ENCODE measurements at places on chromosomes 4 and X.

GRCh38 chr4:121016611-121017010 is 55.7 kb downstream of the NDNF start:
- DNase-seq, result no peak

GRCh38 chr4:138915756-138916155 is 99.8 kb upstream of the NOCT start:
- no peak for DNase-seq

DNA sequence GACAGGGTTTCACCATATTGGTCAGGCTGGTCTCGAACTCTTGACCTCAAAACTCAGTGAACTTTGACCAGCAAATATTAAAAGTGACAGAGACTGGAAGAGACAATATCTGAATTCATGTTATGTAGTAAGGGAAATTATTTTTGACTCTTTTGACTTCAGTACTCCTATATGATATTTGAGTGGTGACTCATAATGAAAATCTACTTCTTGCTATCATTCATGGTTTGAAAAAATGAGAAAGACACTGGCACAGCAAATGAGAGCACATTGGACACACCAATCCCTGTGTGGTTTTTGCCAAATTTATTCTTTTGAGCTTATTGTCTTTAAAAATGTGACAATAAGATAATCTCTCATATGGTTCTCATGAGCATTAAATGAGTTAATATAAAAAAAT is 109.4 kb downstream of the GPM6A start:
- no peak for DNase-seq

DNA sequence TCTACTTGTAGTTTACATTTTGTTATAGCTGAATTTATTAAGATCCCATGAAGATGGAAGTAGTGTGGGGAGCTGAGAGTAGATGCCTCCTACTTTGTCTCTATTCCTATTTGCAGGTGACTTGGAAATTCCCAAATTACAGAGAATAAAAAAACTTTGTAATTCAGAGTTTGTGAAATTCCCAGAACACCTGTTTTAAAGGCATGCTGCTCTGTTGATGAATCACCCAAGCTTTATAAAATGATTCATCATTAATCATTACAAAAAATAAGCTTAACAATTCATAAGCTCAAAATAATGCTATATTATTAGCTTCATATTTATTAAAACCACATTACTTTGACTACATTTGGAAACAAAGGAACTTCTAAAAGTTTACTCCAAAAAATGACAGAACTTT is 856.3 kb downstream of the RPA4 start:
- no peak for DNase-seq

- DNase-seq, result no peak
These were observed 605.2 kb upstream of the NR3C2 start for GRCh38 chr4:149047368-149047767.

DNA sequence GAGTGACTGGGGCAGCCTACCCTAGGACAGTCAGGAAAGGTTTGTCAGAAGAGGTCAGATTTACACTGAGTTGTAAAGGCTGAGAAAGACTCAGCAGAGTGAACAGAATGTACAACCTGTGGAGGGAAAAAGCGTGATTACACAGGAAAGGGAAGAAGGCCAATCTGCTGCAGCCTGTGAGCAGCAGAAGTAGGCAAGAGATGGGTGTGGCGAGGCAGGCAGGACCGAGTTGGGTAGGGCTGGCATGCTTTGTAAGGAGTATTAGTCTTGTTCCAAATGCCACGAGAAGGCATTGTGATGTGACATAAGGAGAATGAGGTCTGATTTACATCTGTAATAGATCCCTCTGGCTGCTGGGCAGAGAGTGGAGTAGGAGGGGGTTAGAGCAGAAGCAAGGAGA is 12.6 kb downstream of the SGMS2 start:
- no peak for DNase-seq

- DNase-seq, result peak; percentile 18
These were observed 29.5 kb downstream of the MSL3 start for GRCh38 chrX:11787564-11787963.

DNA sequence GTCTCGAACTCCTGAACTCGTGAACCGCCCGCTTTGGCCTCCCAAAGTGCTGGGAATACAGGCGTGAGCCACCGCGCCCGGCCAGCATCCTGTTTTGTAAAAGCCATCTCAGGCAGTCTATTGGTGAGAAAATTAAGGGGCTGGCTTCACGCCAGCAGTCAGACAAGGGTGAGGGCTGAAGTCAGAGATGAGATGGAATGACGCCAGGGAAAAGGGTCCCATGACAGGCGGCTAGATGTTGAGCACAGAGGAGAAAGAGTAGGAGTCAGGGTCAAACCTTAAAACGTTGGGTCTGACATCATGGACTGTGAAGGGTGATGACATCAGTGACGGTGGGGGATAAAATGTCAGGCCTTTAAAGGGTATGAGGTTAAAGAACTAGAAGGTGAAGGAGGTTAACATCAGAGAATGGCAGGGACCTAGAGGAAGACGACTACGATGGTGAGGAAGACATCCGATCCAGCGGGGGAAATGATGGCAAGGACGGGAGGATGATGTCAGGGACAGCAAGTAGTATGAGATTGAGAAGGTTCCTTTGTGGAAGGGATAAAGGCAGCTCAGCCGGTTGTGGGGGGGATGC is 504 bp upstream of the RBM3 start:
- no peak for DNase-seq

GRCh38 chrX:7378406-7378805 is 230.5 kb upstream of the PUDP start:
- no peak for DNase-seq

GRCh38 chr4:7196288-7196651 is 3.9 kb downstream of the SORCS2 start:
- DNase-seq, result no peak

- no peak for DNase-seq
These were observed 29.3 kb downstream of the DAPP1 start for GRCh38 chr4:99845708-99846469.

- DNase-seq, result no peak
These were observed at the start of gene LPAR4 for GRCh38 chrX:78747489-78747888. Gene LPAR4 (plus strand): TSS chrX:78747720. CDS start chrX:78754870, 7,150 bp downstream.

DNA sequence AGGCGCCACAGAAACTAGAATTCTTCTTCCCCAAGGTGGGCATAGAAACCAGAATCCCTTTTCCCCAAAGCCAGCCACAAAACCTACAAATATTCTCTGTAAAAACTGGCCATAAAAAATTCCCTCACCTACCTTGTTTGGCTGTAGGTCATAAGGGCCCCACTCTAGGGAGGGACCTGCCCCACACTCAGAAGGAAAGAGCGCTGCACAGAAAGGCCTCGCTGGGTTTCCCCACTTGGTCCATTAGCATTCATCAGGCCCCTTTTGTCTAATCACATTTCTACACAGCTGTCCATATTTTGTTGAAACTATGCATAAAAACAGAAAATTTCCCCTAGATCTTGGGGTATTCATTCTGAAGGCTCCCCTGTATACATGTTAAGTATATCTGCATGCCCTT is 54.1 kb downstream of the PHKA2 start:
- no peak for DNase-seq

DNA sequence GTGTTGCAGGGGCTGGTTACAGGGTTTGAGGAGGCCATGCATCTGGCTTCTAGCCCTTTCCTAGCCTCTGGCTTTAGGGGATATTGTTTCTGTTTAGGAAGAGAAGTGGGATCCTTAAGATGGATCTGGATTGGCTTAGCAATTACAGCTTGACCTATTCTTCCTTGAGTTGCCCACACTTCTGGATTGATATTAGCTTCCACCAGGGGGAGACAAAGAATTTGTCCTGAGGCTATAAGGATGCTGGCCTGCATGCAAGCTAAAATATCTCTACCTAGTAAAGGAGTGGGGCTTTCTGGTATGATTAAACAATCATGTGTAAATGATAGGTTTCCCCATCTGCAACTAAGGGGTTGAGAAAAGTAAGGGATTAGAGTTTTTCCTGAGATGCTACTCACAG is 117.2 kb downstream of the TEX13C start:
- DNase-seq, result no peak

DNA sequence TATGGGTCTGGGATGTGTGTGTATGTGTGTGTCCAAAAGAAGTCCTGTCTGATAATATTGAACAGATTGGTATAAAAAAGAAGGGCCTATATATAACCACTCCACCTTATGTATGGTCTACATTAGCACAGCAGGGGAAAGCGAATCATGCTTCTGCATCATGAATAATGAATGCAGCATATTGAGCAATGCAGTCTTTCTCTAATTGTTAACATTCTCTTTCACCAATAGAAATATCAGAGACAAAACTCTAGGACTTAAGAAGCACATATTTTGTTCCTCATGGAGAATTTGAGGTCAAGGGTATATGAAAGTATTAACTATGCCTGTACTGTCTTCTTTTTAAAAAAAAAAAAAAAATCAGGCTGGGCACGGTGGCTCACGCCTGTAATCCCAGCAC is 264.3 kb upstream of the NOCT start:
- peak; percentile 70 for DNase-seq

GRCh38 chr4:167021545-167022155 is 212.6 kb downstream of the SPOCK3 start:
- peak; percentile 35 for DNase-seq

DNA sequence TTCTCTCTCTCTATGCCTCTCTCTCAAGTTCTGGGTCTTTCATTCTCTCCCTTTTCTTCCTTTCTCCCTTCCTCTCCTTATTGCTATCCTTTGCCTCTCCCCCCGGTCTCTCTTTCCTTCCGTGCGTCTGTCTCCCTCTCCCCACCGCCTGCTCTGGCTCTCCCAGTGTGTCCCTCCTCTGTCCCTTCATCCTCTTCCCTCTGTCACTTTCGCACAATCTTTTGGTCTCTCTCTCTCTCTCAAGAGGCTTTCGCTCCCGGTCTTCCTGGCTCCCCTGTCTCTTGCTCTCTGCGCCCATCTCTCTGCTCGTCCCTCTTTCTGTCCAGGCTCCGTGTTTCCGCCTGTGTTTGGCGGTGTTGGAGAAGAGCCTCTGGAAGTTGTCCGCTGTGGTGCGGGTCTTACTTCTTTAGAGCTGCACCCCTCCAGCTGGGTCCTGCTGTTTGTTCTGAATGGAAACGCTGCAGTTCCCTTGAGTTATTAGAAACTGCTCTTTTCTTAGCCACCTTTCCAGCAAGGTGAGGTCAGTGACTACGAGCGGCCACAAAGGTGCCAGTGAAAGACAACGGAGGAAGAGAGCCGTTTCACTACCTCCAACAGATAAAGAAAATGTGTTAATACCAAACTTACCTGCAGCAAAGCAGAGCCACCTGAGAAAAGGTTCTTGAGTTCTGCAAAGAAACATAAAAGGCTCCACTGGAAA is 1.1 kb downstream of the BMPR1B start:
- no peak for DNase-seq

DNA sequence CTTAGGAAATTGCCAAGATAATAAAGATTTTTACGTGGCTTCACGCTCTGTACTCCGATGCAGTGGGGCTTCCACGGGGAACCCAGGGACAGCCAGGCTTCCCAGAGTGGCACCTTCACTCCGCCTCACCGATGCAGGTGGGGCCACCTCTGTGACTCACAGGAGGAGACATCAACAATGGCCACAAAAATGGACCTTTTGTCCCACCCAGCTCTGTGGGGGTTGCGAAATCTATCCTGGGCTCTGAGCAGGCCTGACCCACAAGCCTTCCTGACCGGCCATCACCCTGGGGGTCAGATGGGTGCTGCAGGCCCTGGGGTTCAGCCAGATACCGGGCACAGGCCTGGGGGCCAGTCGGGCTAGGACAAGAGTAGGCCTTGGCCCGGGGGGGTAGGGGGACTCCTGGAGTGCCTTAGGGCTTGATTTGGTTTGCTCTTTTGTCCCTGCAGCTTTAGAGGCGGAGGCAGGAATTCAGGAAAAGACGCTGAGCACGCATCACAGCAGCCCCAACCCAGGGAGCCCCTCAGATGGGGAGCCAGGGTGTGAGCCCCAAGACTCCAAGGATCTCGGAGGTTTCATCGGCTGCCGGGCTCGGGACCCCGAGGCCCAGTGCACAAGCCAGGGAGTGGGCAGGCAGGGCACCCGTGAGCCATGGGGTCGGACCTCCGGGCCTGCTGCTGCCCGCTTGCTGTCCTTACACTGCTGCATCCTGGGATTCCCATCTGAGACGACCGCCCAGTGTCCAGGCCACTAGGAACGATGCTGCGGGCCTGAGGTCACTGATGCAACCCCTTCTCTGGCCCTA is 136.5 kb upstream of the NKX1-1 start:
- no peak for DNase-seq

DNA sequence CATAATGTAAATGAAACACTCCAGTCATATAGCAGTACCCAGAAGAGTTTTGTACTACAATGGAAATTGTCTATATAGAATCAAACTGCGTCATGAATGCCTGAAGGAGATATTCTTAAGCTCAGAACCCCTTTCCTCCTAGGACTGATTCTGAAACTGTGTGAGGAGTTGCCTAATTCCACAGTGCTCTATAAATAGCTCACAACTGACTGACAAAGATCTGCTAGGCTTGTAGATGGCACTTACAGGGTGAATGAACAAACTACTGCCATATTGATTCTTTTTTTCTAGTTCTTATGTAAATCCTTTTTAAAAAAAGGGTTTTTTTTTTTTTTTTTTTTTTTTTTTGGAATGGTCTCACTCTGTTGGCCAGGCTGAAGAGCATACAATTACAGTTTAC is 30.1 kb upstream of the UGT2B17 start:
- no peak for DNase-seq

DNA sequence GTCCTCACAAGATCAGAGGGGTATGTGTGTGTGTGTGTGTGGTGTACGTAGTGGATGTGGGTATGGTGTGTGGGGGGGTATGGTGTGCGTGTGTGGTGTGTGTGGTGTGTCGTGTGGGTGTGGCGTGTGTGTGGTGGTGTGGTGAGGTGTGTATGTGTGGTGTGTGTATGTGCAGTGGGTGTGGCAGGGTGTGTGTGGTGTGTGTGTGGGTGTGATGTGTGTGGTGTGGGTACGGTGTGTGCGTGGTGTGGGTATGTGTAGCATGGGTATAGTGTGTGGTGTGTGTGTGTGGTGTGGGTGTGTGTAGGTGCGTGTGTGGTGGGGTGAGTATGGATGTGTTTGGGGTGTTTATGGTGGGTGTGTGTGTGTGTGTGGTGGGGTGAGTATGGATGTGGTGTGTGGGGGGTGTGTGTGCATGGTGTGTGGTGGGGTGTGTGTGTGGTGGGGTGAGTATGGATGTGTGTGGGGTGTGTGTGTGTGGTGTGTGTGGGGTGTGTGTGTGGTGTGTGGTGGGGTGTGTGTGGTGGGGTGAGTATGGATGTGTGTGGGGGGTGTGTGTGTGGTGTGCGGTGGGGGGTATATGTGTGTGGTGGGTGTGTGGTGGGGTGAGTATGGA is 182.0 kb downstream of the PALLD start:
- no peak for DNase-seq

DNA sequence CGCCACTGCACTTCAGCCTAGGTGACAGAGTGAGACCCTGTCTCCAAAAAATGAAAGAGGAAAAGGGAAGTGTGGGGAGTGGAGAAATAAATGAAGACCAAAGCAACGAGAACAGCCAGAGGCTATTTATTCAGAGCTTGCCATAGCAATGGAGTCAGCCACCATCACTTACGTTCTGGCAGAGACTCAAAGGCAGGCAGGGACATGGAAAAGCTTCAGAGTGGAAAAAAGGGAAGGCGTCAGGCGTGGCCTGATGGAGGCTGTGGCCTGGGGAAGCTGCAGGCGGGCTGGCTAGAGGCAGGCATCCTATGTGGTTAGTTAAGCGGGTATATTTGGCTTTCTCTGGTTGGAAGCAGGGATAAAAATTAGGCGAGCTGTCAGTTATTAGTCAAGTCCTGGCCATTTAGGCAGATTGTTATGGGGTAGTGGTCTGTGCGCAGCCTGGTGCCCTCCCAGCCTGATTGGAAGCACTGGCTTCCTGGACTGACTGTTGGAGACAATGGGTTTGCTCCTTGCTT is 73.3 kb downstream of the DCTD start:
- no peak for DNase-seq

GRCh38 chrX:13130816-13131215 is 86.4 kb upstream of the FAM9C start:
- DNase-seq, result no peak

Measured in fibroblast of skin of left quadriceps (primary cell).